ENCODE measurements at places on chromosomes 4 and X. TPM values are rescaled to one million over a fixed set of nuclear protein-coding genes. Genes with fewer than 3 reads are reported as not detected.

SSX4B gene
- total RNA-seq = not detected

COL4A6 gene
- total RNA-seq = 7.2 TPM

DDIT4L gene
- 6.4 TPM for total RNA-seq

BMPR1B gene
- total RNA-seq = 0.17 TPM

PASD1 gene
- total RNA-seq = not detected

LAMTOR3 gene
- total RNA-seq = 23.4 TPM

SHROOM4 gene
- total RNA-seq = 0.50 TPM

CRMP1 gene
- total RNA-seq = 0.33 TPM

LPAR4 gene
- 0.50 TPM for total RNA-seq

GUCY1B1 gene
- 39.3 TPM for total RNA-seq

CXorf51B gene
- not detected for total RNA-seq

PNCK gene
- total RNA-seq = 0.26 TPM

HSD17B13 gene
- under 0.01 TPM for total RNA-seq

MEPE gene
- total RNA-seq = not detected

ARHGAP6 gene
- total RNA-seq = 6.9 TPM

SHISA3 gene
- total RNA-seq = 0.33 TPM

PRDM8 gene
- 8.8 TPM for total RNA-seq

GBA3 gene
- under 0.01 TPM for total RNA-seq

FGF13 gene
- total RNA-seq = 4.6 TPM

GABRG1 gene
- not detected for total RNA-seq

CTAG2 gene
- not detected for total RNA-seq

WDR19 gene
- 34.8 TPM for total RNA-seq

MED12 gene
- total RNA-seq = 17.5 TPM

CXCR3 gene
- total RNA-seq = not detected

DACH2 gene
- 0.51 TPM for total RNA-seq

SH3RF1 gene
- total RNA-seq = 13.0 TPM

RNF150 gene
- 0.51 TPM for total RNA-seq

ZFP42 gene
- 0.26 TPM for total RNA-seq

FTSJ1 gene
- 22.6 TPM for total RNA-seq

TMEM184C gene
- total RNA-seq = 34.3 TPM
